ENCODE measurements at places on chromosomes 7 and 10.

- DNase-seq, result no peak
Observed at GRCh38 chr7:128210590-128211570, 30.2 kb upstream of the LEP start.

GRCh38 chr7:138755842-138756590 is 41.8 kb upstream of the TMEM213 start:
- peak; percentile 53 for DNase-seq

DNA sequence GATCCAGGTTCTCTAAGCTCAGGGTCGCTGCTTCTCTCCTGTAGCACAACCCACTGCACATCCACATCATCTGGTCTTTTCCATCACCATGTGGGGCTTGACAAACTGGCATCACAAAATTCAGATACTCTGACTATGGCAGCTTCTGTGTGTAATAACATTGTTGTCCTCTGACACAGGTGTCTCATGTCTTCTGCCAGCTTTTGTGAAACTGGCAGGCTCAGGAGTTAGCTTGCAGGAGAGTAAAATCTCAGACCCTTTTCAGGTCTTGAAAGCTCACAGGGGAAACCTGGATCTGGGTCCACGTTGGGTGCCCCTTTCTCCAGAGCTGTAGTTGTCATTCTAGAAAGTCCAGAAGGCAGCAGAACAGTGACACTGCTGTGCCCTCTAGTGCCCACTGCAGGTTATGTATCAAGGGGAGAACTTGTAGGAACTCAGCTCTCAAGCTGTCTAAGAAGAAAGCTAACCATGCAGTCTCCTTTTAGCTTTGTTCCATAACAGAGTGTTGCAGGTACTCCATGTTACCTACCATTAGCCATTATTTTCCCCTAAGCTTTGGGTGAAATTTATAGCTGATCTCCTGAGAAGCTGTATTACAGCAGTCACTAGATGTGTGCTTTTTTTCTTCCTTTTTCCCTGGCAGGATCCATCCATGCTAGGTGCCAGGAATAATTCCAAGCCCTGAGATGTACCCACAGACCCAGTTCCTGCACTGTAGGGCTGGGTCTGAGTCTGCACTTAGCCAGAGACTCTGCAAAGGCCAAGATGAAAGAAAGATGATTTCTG is 102.7 kb downstream of the ZNF248 start:
- peak; percentile 55 for DNase-seq

- no peak for DNase-seq
Observed at GRCh38 chr10:126181626-126182025, 206.7 kb downstream of the ADAM12 start.

GRCh38 chr7:155190688-155191087 is 107.0 kb upstream of the INSIG1 start:
- DNase-seq, result no peak

- DNase-seq, result no peak
Observed at GRCh38 chr7:114777288-114777687, 144.6 kb upstream of the MDFIC start.

DNA sequence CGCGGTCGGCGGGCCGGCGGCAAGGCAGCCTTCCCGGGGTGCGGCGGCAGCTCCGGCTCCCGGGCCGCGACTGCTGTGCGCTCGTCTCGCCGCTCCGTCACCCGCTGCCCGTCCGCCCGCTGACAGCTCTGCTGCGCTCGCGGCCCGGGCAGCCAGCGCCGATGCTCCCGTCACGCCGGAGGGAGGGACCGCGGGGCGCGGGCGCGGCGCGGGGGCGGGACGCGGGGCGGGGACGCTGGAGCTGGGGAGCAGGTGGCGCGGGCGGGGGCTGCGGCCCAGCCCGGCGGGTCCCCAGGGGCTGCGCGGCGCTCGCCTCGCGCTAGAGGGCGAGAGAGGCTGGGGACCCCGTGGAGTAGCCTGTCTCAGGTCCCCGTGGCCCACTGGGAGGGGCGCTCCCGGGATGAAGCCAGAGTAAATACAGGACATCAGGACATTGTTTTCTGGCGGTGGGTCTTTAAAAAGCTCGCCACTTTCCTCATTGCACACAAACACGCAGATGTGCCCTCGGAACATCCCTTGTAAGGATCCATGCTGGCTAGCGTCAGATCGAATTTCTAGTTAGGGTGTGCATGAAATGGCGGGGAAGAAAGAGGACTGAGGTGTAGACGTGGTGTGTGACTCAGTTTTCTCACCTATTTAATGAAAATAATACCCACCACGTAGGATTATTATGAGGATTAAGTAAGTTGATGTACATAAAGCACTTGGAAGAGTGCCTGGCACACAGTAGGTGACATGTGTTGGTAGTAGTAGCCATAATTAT is at the start of gene ELAPOR2:
TSS of gene ELAPOR2 (minus strand) at position 130 of the 763 bp plus-strand sequence. CDS start 141 bp downstream, outside the sequence.
- peak; percentile 89 for DNase-seq

- DNase-seq, result no peak
Observed at GRCh38 chr7:98703916-98704315, 86.8 kb downstream of the NPTX2 start.

- DNase-seq, result no peak
Observed at GRCh38 chr7:37546677-37547076, 98.0 kb upstream of the ELMO1 start.

GRCh38 chr7:137523171-137523570 is 179.6 kb upstream of the PTN start:
- DNase-seq, result no peak

DNA sequence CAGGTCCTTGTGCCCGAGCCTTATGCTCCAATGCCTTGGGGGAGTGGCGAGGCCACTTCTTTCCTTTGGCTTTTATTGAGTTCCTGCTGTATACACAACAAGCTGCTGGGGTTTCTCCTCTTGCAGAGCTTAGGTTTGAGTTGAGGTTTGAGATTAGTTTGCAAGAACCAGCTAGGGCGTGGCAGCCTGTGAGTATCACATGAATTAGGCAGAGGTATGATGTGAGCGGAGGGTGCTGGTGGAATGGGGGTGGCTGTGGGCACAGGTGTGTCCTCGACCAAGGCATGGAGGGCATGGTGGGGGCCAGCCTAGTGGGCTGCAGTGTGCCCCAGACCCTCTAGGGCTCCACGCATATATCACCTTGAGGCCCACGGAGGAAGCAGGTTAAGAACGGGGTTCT is 123.3 kb downstream of the DOCK1 start:
- no peak for DNase-seq

Measured in pons (tissue), 1 donor.